ENCODE measurements at places on chromosomes 3 and 15.

DNA sequence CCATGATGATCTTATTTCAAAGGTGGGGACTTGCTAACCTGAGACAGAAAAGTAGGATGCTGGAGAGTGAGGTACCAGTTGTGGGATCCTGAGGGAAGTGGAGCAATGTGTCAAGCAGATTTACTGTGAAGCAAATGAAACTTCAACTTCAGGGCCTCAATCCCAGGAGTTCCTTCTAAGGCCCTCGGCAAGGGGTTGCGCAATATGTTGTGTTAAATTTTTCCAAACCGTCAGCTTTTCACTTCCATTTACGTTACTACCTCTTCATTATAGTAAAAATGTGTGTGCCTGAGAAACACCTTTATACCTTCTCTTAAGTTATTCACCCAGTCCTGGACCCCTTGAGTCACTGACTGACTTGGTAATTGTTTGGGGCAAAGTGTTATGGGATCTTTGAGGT lies 42.5 kb upstream of the KCNH8 start:
- no peak for DNase-seq

GRCh38 chr3:22225161-22225560 lies 474.2 kb upstream of the ZNF385D start:
- DNase-seq: no peak

- no peak for DNase-seq
Observed at GRCh38 chr3:161558236-161558635, 61.6 kb downstream of the OTOL1 start.

- no peak for DNase-seq
Observed at GRCh38 chr15:65583701-65584100, 27.2 kb downstream of the INTS14 start.

- DNase-seq: no peak
Observed at GRCh38 chr15:56739964-56740640, 6.8 kb upstream of the ZNF280D start.

GRCh38 chr3:122947196-122947595 lies 80.4 kb downstream of the SEMA5B start:
- no peak for DNase-seq

GRCh38 chr3:112261742-112262141 lies 32.3 kb downstream of the SLC9C1 start:
- no peak for DNase-seq

GRCh38 chr3:42898896-42899675 lies 6.9 kb upstream of the ZNF662 start:
- no peak for DNase-seq

DNA sequence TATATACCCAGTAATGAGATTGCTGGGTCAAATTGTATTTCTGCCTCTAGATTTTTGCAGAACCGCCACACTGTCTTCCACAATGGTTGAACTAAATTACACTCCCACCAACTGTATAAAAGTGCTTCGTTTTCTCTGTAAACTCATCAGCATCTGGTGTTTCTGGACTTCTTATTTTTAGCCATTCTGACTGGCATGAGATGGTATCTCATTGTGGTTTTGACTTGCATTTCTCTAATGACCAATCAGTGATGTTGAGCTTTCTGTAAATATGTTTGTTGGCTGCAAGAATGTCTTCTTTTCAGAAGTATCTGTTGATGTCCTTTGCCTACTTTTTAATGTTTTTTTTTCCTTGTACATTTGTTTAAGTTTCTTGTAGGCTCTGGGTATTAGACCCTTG lies 182.9 kb upstream of the TRIM42 start:
- no peak for DNase-seq

DNA sequence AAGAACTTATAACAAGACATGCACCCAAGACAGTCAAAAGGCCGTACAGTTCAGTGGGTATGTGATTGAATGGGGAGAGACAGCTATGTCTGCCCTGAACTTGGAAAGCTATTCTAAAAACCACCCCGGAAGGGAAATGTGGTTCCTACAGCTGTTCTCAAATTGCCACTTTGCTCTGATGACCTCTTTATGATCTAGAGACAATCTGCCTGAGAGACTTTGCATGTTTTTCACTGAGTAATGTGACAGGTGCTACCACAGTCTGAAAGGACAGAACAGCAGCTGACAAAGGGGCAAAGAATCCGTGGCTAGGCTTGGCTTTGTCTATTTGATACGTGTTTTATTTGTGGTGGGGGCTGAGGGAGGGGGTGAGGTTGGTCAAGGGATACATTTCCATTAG lies 148.3 kb upstream of the NPHP3 start:
- DNase-seq: no peak

GRCh38 chr3:157136647-157137387 lies 23.1 kb downstream of the CCNL1 start:
- DNase-seq: no peak

DNA sequence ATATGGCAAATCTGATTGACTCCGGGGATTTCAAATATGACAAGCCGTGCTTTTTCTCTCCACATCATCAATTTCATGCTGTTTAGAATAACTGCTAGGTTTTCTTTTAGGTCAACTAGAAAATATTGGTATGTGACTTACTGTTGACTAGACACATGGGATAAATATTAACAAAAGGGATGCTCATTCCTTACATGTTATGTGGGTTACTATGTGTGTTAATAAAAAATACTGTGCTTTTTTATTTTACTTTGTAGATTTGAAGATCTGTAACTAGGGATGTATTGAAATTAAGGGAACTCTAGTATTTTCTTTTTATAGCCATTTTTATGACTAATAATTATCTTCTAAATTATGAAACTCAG lies 264.6 kb upstream of the COL8A1 start:
- no peak for DNase-seq

DNA sequence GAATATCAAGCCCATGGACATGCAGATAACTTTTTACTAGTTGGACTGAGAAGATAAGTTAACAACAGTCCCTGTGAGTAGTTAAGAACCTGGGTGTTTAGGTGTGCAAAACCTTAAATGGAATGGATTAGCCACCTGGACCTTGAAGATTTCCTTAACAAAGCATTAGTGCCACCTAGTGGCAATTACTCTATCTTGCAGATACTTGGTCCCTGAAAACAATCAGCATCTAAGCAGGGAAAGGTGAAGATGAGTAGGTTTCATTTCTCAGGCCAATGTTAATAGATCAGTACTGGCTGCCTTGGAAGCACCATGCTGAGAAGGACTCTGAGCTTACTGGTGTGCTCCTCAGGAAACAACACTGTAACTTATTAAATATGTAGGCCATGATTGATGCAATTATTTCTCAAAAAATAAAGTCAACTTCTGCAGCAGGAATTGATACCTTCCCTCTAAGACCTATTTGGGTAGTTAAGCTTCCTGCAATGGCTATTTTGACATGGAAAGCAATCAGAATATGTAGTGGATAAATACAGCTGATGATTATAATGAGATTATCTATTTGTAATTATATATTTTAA lies 329.4 kb downstream of the TBC1D5 start:
- no peak for DNase-seq

GRCh38 chr15:39997031-39997430 lies 42.0 kb downstream of the SRP14 start:
- no peak for DNase-seq

- DNase-seq: no peak
Observed at GRCh38 chr15:94877833-94878232, 646.5 kb downstream of the MCTP2 start.

GRCh38 chr3:15659254-15659975 lies 57.9 kb downstream of the BTD start:
- no peak for DNase-seq

- DNase-seq: no peak
Observed at GRCh38 chr3:64290864-64291263, 65.6 kb upstream of the PRICKLE2 start.

DNA sequence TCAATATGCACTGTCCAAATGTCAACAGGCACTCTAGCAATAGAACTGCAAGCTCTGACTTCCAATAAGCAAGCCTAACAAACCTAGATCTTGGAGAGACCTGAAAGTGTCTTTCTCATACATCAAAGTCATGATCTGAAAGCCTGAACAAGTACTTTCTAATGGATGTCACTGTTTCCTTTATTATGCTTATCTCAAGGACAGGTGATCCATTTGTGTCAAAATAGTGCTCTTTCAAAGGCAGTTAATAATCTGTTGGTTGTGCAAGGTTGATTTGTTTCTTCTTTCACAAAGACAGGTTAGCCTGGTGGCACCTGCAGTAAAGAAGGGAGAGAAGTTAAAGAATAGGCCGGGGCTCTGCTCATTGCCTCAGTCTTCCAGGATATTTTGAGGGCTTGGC lies 146.8 kb downstream of the EPHB1 start:
- no peak for DNase-seq

GRCh38 chr15:65385870-65386258 lies 8.1 kb upstream of the IGDCC3 start:
- no peak for DNase-seq

- no peak for DNase-seq
Observed at GRCh38 chr3:12877040-12877439, 35.7 kb upstream of the RPL32 start.

DNA sequence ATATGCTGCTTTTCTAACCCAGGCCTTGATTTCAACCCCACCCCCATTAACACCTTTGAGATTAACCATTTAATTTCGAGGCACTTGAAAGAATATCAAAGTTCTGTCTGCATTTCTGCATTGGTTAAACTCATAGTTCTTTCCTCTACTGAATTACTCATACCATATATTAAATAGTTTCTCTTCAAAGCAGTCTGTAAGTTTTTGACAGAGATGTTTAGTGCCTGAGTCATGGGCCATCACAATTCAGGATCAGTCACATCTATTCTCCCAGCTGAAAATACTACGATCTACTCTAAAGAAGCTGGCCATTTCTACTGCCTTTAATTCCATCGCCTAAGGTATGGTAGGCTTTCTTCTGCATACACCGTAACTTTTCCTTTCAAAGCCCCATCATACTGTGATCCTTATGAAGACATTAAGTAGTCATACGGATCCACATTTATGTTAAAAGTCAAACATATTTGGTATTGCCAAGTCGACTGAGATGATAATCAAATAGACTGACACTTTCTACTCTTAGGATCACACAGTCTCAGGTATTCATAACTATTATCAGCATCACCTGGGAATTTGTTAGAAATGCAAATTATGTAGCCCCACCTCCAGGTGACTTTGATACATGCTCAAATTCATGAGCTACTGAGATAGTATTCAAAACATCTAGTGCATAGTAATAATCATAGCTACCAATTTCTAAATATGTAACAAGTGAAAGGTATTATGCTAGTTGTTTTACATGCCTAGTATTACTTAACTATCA lies 489.4 kb upstream of the IL12A start:
- DNase-seq: no peak

DNA sequence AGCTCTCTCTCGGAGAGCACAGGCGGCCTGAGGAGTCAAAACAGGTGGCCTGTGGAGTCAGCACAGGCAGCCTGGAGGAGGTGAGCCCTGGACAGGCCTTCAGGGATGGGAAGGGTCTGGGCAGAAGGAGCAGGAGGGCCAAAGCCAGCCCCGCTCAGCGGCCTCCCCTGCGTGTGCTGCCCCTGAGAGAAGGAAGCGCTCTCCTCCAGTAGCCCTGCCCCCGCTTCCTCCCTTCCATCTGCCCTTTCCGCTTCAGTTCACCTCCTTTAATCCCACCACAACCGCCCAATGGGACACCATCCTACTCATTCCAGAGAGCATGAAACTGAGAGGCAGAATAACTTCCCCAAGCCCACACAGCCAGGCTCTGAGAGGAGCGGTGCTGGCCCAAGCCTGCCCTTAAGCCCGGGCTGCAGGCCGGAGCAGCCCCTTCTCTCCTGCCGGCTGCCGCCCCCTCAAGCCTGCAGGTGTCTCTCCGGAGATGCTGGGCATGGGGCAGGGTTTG lies 3.2 kb upstream of the NR2E3 start:
- DNase-seq: peak; percentile 62

GRCh38 chr15:84833447-84834228 lies 16.5 kb downstream of the ALPK3 start:
- no peak for DNase-seq

- DNase-seq: no peak
Observed at GRCh38 chr3:46285931-46286619, 43.8 kb downstream of the CCR3 start.

DNA sequence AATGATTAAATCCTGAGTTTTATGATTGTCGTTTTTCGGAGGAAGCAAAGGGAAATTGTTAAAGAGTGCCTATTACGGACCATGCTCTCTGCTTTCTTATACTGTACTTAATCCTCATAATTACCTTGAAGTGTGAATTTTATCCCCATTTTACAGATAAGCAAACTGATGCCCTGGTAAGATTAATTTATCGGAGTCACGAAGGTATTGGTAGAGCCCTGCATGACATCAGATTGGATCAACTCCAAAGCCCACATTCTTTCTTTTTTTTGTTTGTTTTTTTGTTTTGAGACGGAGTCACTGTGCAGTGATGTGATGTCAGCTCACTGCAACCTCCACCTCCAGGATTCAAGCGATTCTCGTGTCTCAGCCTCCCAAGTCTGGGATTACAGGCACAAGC lies 1.6 kb upstream of the GNB4 start:
- no peak for DNase-seq

DNA sequence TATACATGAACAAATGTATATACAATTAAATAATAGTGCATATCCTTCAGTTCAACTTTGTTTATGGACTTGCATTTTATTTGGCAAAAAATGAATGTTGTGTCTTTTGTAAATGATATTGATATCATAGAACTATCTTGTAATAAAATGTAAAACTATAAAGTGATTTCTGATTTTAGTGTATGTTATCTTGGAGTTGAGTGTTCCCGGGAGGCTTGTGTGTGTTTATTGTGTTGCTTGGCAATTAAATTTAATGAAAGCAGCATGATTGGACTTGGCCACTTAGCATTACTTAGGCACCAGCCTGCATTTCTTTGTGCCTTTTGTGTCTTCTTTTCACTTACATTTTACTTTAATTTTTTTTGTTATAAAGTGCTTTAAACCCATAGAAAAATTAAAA lies 10.6 kb downstream of the ARHGEF26 start:
- no peak for DNase-seq

- no peak for DNase-seq
Observed at GRCh38 chr3:57688291-57688690, 4.6 kb downstream of the DENND6A start.

DNA sequence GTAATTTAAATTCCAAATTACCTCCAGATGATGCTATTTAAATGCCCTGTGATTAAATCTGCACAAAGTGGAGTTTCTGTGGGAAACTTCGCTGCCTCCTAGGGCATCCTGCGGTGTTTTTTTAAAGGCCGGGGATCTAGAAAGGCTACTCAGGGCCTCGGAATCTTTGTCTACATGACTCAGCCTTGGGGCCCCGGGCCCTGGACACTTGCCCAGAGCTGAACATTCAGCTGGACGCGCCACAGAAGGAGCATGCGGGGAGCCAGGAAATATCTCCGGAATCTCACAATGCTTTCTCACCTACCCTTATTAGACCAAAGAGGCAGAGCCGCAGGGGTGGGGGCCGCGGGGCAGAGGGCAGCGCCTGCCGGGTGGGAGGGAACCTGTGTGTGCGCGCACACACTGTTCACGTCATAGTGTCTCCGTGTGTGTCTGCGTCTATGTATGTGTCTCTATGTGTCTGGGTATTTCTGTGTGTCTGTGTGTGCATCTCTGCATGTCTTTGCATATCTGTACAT lies 145.5 kb upstream of the TPM1 start:
- DNase-seq: no peak

DNA sequence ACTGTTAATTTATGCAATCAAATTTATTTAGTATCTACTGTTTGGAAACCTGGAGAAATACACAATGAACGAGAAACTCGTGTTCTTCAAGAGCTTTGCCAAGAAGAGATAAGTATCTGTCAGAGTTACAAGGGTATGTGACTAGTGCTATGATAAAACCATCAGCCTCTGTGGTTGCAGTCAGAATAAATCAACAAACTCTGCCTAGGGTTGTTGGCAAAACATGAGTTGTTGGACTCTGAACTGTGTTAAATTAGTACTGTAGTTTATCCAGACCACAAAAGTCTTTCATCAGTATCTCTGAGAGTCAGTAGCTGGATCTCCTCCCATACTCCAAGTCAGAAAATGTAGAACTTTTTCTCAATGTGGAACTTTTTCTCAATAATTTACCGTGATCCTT lies 918.4 kb downstream of the NAALADL2 start:
- DNase-seq: no peak

Data from glutamatergic neuron (in vitro differentiated cells).